ENCODE measurements at places on chromosomes 7 and 10.

GRCh38 chr10:77861366-77861765, 65.2 kb downstream of the DLG5 start:
- no peak for DNase-seq

GRCh38 chr7:140623980-140624379, 16.6 kb downstream of the DENND2A start:
- DNase-seq = no peak

DNA sequence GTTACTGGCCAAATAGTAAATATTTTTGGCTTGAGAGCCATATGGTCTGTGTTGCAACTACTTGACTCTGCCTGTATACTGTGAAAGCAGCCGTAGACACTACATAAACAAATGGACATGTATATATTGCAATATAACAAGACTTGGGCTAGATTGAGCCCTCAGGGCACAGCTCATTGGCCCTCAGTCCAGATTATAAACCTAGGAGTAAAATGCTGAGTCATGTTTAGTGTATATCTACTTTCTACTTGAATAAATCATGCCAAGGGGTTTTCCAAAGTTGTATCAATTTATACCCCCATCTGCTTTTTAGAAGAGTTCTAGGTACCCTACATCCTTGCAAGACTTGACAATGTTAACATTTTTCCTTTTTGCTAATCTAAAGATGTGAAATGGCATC, 27.4 kb upstream of the POU6F2 start:
- no peak for DNase-seq

DNA sequence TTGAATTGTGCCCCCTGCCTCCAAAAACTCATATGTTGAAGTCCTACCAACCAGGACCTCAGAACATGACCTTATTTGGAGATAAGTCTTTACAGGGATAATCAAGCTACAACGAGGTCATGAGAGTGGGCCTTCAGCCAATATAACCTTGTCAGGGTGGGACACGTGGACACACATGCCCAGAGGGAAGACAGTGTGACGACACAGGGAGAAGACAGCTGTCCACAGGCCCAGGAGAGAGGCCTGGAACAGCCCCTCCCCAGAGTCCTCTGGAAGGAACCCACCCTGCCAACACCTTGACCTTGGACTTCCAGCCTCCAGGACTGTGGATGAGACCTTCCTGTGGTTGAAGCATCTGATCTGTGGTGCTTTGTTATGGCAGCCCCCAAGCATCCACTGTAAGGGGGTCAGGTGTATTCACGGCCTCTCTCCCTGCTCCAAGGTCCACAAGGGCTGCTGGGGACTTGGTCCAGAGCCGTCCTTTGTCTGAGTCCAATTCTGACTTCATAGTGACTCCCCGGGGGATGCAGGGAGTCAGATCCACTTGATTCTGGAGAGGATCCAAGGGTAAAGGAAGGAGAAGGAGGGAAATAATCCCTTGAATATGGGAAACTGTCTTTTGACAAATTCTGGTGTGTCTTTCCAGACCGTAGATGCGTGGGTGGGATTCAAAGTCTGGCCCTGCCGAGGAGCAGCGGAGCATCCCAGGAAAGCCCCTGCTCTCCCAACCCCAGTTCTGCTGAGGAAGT, 7.0 kb downstream of the CALML3 start:
- DNase-seq = no peak

- no peak for DNase-seq
Observed at GRCh38 chr7:34718867-34719266, 60.8 kb downstream of the NPSR1 start.
